ENCODE measurements at places on chromosomes 2 and 18.

GRCh38 chr2:236045251-236046235 is 122.6 kb downstream of the GBX2 start:
- no peak for DNase-seq

- DNase-seq, result no peak
Observed at GRCh38 chr2:76760367-76760704, 761.8 kb downstream of the LRRTM4 start.

- peak; percentile 56 for DNase-seq
Observed at GRCh38 chr18:78293940-78294541, 685.6 kb upstream of the SALL3 start.

GRCh38 chr2:38439863-38440262 is 62.8 kb upstream of the ATL2 start:
- DNase-seq, result no peak

GRCh38 chr2:186569897-186570296 is 20.0 kb upstream of the ITGAV start:
- DNase-seq, result no peak

DNA sequence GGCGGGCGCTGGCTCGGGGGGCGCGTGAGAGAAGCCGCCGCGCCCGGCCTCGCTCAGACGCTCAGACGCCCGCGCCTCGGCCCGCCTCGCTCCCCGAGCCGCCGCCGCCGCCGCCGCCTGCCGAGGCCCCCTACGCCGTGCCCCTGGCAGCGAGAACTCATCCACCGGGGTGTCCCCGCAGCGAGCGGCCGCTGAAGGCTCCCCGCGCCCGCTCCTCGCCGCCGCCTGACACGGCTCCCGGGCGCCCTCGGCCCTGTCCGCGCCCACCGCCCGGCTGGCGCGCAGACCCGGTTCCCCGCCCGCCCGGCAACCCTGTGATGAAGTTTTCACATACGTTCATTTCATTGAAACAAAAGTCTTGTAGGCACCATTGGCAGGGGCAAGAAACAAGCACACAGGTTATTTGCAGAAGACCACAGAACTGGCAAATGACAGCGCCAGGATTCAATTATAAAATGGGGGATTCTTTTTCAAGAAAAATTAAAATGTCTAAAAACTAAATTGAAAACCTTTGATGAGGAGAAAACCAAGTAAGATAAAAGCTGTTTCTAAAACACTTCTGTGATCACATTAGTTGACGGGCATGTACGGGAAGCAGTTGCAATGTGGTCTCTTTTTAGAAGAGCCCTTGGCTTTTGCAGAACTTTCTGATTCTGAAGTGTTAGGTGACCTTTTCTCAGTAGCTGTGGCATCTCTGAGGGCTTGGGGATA is 50.5 kb upstream of the TUBA3D start:
- DNase-seq, result peak; percentile 21

GRCh38 chr18:22523481-22523880 is 105.8 kb upstream of the CTAGE1 start:
- no peak for DNase-seq

GRCh38 chr2:147945660-147946059 is 74.9 kb downstream of the ORC4 start:
- DNase-seq, result peak; percentile 17

DNA sequence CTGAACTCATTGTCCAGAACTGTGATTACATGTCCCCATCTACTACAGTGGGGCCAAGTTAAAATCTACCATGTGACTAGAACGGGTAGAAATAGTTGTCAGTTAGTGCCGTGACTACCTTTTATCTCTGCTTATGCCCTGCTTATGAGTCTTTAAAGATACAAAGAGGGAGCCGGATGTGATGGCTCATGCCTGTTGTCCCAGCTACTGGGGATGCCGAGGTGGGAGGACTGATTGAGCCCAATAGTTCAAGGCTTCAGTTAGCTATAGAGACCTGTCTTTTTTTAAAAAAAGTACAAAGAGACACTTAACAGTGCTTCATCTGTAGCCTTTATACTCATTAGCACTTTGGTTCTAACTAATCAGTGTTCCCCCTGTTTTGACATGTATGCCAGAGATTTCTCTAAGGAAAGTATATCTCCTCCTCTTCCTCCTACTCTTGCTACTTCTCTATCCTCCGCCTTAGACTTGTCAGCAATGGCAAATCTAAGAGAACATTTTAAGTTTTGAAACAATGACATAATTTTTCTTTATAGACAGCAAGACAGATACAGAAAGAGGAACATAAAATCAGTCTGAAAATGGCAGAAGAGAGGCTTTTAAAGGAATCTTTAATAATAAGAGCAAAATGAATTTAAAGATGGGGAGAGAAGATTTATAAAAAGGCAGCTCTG is 45.0 kb downstream of the NBEAL1 start:
- DNase-seq, result no peak

- no peak for DNase-seq
Observed at GRCh38 chr2:39537150-39537549, 100.1 kb upstream of the MAP4K3 start.

DNA sequence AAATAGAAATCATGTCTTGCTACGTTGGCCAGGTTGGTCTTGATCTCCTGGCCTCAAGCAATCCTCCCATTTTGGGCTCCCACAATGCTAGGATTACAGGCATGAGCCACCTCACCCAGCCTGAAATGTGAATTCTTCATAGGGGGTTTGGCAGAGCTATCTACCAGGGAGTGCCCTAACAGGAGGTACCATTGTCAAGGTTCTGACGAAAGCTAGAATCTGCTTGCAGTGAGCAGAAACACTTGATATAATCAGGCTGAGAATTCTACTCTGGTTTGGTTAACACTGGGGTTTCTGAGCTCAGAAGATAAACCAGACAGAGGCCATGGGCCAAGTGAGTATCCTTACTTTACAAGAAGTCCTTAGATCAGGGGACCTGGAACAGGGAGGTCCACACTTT is 7.2 kb upstream of the LAMA3 start:
- DNase-seq, result no peak

DNA sequence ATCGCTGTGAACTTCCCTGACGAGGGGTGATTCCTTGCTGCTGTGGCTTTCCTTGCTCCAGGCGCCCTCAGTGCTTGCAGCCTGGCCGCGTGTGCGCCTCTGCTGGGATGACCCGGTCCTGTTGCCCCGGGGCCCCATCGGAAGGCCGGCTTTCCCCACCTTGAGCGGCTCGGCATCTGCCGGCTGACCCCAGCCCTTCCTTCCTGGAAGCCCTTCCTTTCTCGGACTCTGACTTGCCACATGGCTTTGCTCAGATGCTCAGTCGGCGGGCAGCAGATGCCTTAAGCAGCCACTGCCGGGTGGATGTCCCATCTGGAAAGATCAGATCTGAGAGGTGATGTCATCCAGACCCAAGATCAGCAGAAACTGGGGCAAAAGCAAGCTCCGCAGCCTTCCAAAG is 100.5 kb upstream of the ODC1 start:
- DNase-seq, result peak; percentile 71

GRCh38 chr2:46763861-46764260 is 151.7 kb downstream of the MCFD2 start:
- DNase-seq, result no peak

GRCh38 chr2:204199357-204199756 is 262.8 kb downstream of the ICOS start:
- no peak for DNase-seq

DNA sequence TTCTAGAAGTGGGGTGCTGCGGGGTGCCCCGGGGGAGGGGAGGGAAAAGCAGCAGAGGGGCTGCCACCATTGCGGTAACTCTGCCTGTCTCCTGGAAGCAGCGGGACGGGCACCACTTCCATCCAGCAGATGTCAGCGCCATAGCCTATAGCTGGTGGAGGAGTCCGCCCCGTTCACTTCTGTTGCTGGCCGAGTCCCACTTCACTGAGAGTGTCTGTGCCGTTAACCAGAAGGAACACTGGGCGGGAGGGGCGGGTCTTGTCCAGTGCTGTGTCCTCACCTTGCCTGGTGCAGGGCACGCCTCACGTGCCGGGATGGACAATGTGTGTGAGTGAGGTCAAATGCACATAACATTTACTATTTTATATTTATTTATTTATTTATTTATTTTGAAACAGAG is 19.3 kb upstream of the ODC1 start:
- DNase-seq, result no peak

GRCh38 chr2:16130541-16130880 is 190.2 kb downstream of the MYCN start:
- DNase-seq, result no peak

DNA sequence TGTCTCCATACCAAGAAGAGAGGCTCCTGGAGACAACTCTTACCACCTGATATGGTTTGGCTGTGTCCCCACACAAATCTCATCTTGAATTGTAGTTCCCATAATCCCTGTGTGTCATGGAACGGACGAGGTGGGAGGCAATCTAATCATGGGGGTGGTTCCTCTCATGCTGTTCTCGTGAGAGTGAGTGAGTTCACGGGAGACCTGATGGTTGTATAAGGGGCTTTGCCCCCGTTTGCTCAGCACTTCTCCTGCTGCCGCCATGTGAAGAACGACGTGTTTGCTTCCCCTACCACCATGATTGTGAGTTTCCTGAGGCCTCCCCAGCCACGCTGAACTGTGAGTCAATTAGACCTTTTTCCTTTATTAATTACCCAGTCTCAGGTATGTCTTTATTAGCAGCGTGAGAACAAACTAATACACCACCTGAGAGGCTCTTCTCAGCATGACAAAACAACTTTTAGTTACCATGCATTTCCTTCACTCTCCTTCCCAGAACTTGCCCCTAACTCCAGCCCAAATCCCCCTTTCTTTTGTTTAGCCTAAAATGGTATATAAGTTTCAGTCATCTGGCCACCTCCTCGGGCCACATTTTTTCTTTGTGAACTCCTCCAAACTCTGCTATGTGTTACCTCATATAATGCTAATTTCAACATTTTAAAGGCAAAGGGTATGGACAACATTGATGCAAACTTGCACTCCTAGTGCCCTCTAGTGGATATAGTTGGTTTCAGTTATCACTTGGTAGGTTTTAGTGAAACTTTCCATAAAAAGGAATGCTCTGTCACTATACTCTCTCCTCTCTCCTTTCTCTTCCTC is 58.6 kb upstream of the SLC25A52 start:
- DNase-seq, result peak; percentile 31

DNA sequence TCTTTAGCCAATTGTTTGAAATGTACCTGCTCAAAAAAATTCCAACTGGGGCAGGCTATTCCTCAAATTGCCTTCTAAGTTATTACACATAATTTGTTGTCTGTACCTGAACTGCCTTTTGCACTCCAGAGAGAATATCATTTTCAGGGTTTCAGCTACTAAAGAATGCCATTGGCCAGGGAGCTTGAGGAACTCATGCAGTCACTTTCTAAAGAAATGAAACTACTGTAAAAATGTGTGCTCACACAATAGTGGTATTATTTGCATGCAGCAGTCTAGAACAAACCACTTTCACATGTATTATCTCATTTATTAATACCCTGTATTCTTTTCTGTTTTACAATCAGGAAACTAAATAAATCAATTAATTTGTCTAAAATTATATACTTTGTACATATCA is 152.2 kb downstream of the PID1 start:
- no peak for DNase-seq
